ENCODE measurements at places on chromosomes 7 and 10. TPM values are rescaled to one million over a fixed set of nuclear protein-coding genes. Genes with fewer than 3 reads are reported as not detected.
A peak's percentile ranks its signal among the peaks of the same experiment; 100 is the strongest.

Gene PLA2G12B
- total RNA-seq, result not detected

GRCh38 chr7:123004931-123005330 lies 9.4 kb upstream of the TAS2R16 start:
- no peak for DNase-seq

Gene TWNK
- total RNA-seq, result 4.7 TPM

DNA sequence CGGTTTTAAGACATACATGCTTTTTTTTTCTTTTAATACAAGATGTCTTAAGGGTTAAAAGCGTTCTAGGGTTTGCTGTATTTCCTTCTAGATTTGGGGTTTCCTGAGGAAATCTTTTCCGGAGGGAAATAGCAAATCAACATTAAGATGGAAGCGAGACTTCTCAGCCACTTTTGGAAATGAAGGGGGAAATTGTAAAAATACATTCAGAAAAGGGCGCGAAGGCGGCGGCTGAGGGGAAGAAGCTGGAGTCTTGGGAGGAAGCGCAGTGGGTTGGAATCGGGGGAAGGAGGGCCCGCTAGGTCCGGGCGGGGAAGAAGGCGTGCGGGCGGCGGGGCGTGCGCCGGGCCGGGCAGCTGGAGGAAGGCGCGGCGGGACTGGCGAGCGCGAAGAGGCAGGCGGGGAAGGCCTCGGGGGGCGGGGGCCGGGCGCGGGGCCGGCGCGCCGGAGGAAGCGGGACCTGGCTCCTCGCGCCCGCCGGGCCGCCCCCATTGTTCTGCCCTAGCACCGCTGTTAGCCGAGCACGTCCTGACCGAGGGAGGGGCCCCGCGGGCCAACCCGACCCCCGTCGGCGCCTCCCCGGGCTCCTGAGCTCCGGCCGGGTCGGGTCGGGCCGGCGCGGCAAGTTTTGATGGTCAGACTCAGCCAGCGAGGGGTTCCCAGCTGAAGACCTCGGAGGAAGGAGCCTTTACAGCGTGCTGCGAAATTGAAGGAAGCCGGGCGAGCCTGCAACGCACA lies 1.5 kb upstream of the SKIDA1 start:
- DNase-seq, result no peak

DNA sequence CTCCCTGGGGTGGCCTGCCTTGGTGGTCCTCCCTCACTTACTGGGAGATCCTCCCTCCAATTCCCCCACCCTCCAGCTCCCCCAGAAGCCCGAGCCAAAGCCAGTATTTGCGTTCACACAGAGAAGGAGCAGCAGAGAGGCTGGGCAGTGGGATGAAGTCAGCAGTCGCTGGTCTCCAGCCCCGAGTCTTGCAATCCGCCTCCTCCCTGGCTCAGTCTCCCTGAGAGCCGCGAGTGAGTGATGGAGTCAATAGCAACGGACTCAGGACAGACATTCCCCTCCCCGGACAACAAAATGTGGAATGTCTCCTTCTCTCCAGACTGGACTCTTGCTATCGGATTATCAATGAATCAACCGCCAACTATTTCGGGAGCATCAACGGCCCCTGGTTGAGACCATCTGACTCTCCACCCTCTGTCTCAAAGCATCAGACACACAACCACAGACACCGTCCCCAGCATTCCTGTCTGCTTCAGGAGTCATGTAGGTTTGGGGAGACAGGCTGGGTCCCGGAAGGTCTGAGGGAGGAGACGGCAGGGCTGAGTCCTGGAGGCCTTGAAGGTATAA lies 178.4 kb downstream of the SH3PXD2A start:
- no peak for DNase-seq

- peak; percentile 25 for DNase-seq
Measured at GRCh38 chr10:131567279-131568162, 256.0 kb upstream of the TCERG1L start.

DNA sequence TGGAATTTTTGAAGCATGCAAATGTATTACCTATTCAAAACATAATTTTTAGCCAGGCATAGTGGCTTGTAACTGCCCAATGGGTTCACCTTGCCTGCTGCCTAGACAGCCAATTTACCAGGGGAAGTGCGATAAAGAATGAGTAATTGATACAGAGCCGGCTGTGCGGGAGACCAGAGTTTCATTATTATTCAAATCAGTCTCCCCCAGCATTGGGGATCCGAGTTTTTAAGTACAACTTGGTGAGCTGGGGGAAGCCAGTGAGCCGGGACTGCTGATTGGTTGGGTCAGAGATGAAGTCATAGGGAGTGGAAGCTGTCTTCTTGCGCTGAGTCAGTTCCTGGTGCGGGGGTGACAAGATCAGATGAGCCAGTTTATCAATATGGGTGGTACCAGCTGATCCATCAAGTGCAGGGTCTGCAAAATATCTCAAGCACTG lies 29.1 kb upstream of the NRBF2 start:
- no peak for DNase-seq

DNA sequence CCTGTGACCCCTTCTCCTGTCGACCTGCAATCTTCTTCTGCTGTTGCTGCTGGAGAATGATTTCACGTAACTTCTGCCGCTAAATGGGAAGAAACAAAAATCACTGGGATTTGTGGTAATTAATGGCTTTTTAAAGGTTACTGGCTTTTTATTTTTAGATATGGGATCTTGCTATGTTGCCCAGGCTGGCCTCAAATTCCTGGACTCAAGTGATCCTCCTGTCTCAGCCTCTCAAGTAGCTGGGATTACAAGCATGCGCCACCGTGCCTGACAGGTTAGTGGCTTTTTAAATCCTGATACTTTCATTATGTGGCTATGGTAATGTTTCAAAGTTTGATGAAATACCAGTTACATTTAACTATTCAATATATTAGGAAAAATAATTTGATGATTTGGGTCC lies 154.6 kb downstream of the GALNT11 start:
- DNase-seq, result no peak

DNA sequence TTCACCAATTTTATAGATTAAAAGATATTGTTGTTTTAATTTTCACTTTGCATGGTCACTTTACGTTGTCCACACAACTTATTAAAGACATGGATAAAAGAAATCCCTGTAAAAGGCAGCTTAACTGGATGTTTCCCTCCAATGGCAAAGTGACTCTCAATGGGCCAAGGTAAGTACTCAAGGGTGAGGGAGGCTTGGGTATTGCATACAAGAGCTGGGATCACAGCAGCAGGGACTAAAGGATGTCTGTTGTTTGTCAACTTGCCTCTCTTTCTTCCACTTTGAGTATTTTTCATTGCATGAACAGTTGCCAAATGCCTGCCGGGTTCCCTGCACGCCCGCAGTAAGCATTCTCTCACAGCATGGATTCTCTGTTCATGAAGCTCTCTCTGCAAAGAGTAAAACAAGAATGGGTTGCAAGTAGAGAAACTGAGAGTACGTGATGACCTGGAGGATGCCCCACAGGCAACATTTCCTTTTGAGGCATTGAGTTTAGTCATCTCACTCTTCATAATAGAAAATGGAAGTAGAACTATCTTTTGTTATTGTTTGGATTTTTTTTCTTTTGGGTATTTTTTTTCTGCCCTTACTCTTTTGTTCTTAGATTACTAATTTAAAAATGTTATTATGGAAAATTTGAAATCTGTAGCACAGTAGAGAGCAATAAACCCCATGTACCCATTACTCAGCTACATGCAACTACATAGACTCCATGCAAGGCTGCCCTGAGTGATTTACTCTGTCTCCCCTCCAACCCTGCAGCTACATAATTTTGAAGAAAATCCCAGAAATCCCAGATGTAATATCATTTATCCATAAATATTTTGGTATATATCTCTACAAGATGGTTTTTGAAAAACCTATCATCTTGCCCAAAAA lies 26.3 kb downstream of the GPR141 start:
- no peak for DNase-seq

Measured in CD8-positive, alpha-beta T cell (primary cell).